Caudate nucleus (tissue), 63 donors: ENCODE measurements at places on chromosomes 7 and 10.
A peak's percentile ranks its signal among the peaks of the same experiment; 100 is the strongest.

GRCh38 chr10:127919418-127920271, 12.7 kb downstream of the PTPRE start:
- DNase-seq: peak; percentile 26

GRCh38 chr10:14681305-14681704, 93.4 kb downstream of the FAM107B start:
- DNase-seq: no peak

DNA sequence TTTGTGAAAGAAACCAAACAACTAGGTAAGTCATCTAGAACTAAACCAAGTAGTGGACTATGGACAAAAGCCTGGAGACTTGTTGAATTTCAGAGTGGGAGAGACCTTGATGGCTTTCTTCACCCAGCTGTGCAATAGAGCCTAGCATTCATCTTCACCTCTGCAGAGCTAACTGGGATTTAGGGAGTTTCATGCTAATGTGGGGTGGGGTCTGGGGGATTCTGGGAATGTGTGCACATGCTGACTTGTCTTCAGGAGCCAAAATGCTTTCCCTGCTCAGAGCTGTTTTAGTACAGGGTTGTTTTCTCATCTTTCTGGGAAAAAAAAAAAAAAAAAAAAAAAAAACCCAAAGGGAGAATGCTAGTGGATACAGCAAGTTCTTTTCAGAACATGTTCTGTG, 81.3 kb upstream of the ARHGAP21 start:
- no peak for DNase-seq

GRCh38 chr7:34385384-34385783, 272.6 kb upstream of the NPSR1 start:
- no peak for DNase-seq

DNA sequence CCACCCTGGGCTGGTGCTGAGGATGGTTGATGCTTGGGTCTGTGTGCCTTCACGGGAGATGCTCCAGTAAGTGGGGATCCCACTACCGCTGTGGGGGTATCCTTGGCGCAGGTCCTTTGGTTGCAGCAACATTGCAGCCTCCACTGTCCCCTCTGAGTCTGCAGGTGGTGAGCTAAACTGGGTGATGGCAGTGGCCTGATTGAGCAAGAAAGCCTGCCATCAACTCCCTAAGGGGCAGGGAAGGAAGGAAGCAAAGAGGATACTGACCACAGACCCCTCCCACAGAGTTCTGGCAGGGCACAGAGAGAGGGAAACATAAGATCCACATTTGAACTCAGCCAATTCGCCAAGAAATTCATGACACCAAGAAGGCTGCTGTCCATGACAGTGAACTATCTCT, 43.2 kb downstream of the MYO1G start:
- DNase-seq: no peak

- DNase-seq: no peak
Observed at GRCh38 chr10:119414081-119414611, 128.4 kb downstream of the RGS10 start.
